ENCODE measurements at places on chromosomes 3 and 15.

DNA sequence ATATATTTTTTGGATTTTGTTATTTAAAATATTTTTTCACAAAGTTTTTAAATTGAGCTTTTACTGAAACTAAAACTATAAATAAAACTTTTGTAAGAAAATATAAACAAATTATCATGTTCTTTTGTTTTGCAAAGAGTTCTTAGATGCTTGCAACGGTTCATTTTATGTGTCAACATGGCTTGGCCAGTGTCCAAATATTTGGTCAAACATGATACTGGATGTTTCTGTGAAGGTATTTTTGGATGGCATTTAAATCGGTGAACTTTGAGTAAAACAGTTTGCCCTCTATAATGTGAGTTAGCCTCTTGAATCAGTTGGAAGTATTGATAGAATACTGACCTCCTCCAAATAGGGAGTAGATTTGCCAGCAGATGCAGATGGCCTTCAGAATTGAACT, 612.6 kb upstream of the NECTIN3 start:
- no peak for DNase-seq

GRCh38 chr3:122030381-122031122, 8.5 kb upstream of the ILDR1 start:
- DNase-seq: peak; percentile 65

GRCh38 chr15:48222627-48223026, 16.5 kb downstream of the SLC12A1 start:
- DNase-seq: no peak

- DNase-seq: no peak
Measured at GRCh38 chr3:196546537-196546936, 21.8 kb downstream of the WDR53 start.

GRCh38 chr15:79943820-79944219, 27.2 kb downstream of the BCL2A1 start:
- DNase-seq: no peak

GRCh38 chr15:88174571-88174970, 82.0 kb downstream of the NTRK3 start:
- no peak for DNase-seq

DNA sequence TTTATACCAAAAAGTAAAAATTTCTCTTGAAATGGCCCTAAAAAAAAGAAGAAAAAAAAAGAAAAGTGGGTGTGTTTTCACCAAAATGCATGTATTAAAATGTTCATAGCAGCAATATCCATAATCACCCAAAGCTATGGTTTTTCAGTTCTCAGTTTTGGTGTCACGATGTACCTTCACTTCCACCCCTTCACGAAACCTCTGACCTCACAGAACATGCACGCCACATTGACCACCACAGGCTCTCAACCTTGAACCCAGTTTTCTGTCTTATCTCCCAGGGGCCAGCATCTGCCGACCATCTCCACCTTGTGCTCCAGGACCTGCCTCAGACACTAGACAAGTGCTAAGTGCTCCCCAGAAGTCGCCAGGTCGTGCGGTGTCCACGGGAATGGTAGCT, 30.4 kb downstream of the COLQ start:
- no peak for DNase-seq

DNA sequence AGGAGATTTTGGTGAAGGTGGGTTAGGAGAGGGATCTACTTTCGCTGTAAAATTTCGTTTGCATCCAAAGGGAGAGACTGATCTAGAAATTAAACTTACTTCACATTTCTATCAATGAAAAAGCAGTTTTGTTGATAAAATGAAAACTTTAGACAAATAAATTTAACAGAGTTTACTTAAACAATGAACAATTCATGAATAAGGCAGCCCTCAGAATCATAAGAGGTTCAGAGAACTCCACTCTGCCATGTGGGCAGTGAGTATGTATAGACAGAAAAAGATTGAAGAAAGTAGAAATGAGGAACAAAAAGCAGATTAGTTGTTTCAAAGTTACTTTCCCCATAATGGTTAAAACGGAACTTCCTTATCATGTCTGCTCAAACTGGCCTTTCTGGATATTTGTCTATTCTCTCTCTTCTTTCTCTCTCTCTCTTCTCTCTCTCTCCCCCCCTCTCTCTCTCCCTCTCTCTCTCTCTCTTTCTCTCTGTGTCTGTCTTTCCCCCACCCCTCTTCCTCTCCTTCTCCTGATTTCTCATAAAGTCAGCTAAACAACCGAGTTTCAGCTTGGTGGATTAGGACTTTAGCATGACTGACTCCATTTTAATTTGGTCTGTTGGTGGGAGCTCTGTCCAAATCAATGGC, 248.9 kb downstream of the TJP1 start:
- DNase-seq: no peak

DNA sequence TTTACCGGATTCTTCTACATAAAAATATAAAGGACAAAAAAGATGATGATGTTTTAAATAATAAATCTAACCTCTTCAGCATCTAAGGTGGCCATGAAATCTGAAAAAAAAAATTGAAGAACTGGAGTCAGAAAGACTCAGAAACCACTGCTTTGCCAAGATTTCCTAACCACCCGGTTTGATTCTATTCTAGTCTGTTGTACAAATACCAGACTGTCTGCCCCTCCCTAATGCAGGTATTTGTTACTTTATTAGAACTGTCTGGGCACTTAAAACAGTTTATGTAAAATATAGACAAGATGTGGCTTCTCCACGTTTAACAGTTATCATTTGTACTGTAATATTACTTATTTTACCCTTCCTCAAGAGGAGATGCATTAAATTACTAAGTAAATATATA, 48.8 kb downstream of the UACA start:
- no peak for DNase-seq

- no peak for DNase-seq
Measured at GRCh38 chr3:21163956-21164355, 587.1 kb downstream of the ZNF385D start.

DNA sequence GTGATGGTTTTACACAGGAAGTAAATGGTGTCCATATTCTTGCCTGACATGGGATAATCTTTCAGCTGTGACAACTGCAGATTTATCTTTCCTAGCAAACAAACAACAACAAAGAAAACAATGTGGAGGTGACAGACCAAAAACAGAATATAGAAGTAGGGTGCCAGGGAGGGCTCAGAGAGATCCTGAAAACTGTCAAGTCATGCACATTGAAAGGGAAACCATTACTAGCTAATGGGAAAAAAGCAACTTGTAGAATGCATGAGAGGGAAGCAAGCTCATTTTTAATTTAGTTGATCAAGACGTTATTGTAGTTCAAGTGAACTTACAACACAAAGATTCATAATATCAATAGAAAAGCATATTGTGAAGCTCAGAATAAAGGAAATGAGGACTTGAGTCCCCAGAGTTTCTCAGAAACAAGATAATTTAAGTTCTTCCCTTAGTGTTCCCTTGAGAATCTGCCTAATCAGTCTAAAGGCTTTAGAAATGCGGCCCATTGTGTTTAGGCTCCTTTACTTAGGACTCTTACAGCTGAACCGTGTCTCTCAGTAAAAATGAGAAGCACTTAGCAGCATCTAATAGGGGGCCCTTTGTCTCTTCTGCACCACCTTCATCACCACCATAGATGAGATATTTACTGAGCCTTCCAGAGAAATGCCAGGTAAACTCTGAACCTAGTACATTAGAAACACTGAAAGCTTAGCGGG, 115.6 kb upstream of the CADPS start:
- DNase-seq: no peak

GRCh38 chr15:63522225-63522578, 17.8 kb downstream of the USP3 start:
- no peak for DNase-seq

DNA sequence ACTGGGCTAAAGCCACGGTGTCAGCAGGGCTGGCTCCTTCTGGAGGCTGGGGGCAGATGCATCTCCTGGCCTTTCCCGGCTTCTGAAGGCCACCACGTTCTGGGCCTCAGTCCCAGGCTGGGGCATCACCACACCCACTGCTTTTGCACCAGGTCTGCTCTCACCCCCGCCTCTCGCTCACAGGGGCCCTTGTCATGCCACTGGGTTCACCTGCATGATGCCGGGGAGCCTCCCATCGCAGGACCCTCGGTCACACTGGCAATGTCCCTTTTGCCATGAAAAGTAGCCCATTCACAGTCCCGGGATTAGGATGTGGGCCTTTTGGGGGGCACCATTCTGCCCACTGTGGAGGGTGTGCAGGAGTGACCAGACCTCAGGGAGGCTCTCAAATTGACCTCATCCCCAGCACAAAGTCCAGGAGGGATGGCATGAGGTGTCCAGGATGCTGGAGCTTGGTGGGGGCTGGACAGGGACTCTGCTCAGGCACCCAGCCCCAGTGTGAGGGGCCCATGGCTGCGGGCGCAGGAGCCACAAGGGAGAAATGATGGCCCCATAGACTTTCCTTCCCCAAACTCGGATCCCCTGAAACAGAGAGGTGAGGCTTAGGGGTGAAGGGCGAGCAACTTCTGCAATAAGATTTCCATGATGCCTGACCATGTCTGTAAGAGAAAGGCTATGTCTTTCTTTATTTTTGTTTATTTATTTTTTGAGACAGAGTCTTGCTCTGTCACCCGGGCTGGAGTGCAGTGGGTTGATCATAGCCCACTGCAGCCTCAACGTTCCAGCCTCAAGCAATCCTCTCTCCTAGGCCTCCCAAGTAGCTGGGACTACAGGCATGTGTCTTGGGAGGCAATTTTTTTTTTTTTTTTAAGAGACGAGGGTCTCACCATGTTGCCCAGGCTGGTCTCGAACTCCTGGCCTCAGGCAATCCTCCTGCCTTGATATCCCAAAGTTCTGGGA, 189.1 kb downstream of the GOLGA6L6 start:
- no peak for DNase-seq

GRCh38 chr3:185900228-185900627, 37.6 kb downstream of the TRA2B start:
- peak; percentile 93 for DNase-seq

DNA sequence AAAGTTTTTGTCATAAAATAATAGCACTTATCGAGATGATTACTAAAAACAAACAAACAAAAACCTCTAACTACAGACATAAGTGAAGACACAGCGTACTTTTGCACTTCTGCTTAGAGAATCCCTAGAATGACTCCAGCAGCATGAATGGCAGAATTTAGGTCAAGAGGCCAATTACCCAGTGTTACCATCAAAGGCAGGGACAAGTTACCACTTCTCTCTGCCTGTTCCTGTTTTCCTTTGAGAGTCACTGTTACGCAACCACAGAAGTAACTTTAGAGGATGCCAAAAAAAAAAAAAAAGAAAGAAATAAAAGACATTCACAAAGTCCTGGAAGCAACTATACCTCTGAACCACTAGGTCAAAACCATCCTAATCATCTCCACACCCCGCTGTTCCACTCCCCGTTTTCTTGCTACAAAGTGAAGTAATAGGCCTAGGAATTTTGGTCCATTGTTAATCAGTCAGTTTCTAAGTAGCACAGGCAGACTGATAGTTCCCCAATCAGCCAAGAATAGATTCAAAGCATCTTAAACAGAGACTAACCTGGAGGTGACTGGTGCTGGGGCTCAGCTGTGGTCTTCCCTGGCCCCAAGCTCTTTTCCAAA, 41.9 kb downstream of the FMN1 start:
- DNase-seq: peak; percentile 75

- DNase-seq: peak; percentile 53
Measured at GRCh38 chr3:188940573-188940932, 231.2 kb upstream of the TPRG1 start.

GRCh38 chr15:93987068-93987467, 244.3 kb upstream of the MCTP2 start:
- no peak for DNase-seq

- no peak for DNase-seq
Measured at GRCh38 chr3:43867436-43868072, 176.8 kb downstream of the ABHD5 start.

- no peak for DNase-seq
Measured at GRCh38 chr3:100591411-100591810, 18.0 kb upstream of the ADGRG7 start.

DNA sequence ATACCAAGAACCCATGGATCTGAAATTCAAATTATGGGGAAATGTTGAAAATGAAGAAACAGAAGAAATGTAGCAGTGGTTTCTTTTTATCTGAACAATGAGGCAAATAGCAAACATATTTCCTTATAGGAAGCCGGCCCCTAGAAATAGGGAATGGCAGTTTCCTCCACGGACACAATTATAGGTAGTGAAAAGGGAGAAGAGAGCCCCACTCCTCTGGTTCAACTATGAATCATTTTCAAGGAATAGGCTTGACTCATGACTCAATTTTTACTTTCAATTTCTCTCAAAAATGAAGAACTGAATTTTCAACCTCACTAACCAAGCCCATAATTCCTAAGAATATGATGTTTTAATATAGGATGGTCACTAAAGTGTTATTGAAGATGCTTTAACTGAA, 243.1 kb downstream of the MECOM start:
- peak; percentile 24 for DNase-seq

DNA sequence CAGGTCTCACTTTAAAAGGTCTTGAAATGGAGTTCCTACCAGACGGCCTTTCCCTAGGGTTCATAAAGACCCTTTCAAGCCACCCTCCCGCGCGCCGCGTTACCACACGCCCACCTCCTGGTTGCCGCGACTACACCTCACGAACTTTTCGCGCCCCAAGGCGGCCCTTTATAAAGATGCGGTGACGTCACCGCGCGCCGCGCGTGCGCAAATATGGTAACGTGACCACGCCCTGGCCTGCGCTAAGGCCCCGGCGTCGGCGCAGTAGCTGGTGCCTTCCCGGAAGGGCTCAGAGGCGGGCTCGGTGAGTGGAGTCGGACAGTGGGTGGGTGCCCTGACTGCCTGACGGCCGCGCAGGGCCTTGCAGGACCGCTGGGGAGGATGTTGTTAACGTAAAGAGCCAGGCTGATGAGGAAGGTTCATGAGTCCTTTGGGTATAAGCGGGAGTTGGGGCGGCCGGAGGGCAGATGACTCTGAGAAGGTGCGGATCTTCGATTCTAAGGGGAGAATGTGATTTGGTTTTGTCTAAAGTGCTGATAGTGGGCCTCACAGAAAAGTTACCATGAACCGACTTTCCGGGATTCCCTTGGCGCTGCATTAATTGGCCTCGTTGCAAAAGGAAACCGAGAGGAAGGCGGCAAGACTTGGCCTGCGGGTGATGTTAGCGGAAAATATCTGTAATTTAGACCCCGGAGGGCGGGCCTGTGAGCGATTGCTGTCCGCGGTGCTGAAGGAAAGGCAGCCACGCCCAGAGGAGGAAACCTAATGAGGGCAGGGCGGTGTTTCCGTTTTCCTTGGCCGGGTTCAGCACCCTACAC, 54.4 kb downstream of the FEZF2 start:
- peak; percentile 96 for DNase-seq

GRCh38 chr3:55771503-55771902, 284.4 kb upstream of the WNT5A start:
- no peak for DNase-seq

GRCh38 chr3:197367081-197367780, 68.8 kb upstream of the DLG1 start:
- DNase-seq: no peak

GRCh38 chr3:65851827-65852226, 186.9 kb downstream of the MAGI1 start:
- DNase-seq: no peak
